ENCODE measurements at places on chromosomes 2 and 18.
A peak's percentile ranks its signal among the peaks of the same experiment; 100 is the strongest.

GRCh38 chr18:3453540-3454364 lies 3.8 kb downstream of the TGIF1 start:
- peak; percentile 98 for DNase-seq

DNA sequence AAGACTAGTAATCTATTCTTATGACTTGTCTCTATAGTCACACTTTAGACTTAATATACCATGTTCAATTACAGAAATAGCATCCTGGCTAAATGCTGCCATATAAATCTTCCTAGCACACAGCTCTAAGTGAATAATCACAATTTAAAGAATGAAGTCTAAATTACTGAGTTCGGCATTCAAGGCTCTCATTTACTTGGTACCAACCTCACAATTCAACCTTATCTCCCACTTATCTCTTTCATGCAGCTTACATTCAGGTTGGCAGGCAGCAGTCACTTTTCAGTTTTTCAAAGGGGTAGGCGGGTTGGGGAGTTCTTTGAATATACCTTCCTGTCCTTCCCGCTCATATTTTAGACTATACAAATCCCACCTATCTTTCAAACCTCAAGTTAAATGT lies 1.5 kb downstream of the MMADHC start:
- DNase-seq, result no peak

GRCh38 chr2:56713161-56713676 lies 529.4 kb downstream of the CCDC85A start:
- DNase-seq, result no peak

GRCh38 chr18:74513149-74513882 lies 17.2 kb downstream of the CNDP2 start:
- no peak for DNase-seq

All from skin of body (tissue), 3 donors.